Activated CD4-positive, alpha-beta T cell treated with anti-CD3 and anti-CD28 coated beads, Interleukin-2, amount 50 U/mL, for 24 hours (primary cell): ENCODE measurements at places on chromosomes 5 and 9.

GRCh38 chr5:132828846-132829494 lies 1.5 kb downstream of the SHROOM1 start:
- no peak for DNase-seq

GRCh38 chr9:34610434-34611206 lies 1.3 kb downstream of the RPP25L start:
- DNase-seq: no peak

DNA sequence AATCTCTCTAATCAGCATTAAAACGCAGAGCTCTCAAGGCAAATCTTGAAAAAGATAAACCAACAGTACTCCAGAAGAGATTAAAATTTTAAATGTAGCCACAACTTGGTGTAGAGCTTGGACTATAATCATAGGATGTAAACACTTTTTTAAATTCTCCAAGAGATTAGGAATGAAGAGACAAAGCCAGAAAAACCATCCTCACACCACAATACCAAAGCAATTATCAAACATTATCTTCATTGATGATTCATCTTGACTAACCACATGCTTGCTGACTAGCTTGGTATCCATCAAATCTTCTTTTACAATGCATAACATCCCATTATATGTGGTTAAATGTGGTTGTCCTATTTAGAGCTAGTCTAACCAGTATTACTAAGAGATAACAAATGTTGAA lies 815.1 kb downstream of the TLE1 start:
- DNase-seq: no peak

GRCh38 chr9:96255698-96256097 lies 46.3 kb downstream of the HSD17B3 start:
- no peak for DNase-seq

DNA sequence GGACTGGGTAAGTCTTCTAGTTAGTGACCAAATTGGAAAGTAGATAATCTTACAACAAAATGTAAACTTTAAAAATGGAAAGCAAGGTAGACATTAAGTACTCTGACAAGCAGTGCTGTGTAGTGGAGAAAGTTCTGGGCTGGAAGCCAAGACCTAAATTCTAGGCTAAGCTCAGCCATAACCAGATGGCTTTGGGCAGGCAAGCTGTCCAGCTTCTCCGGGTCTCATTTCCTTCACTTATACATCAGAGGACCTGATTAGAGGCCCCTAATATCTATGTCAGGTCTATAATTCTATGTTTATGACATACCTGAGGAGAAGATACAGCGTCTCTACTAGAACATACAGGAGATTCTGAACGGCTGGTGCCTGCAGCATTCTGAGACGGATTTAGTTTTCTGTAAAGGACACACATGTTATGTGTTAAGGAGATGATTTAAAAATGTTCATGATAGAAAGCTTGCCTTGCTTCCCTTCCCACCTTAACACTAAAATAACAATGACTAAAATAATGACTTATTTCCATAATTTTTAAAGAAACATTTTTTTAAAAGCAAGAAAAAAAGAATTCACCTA lies 61.2 kb downstream of the ELL2 start:
- DNase-seq: no peak
